ENCODE measurements at places on chromosomes 5 and 9.
A peak's percentile ranks its signal among the peaks of the same experiment; 100 is the strongest.

DNA sequence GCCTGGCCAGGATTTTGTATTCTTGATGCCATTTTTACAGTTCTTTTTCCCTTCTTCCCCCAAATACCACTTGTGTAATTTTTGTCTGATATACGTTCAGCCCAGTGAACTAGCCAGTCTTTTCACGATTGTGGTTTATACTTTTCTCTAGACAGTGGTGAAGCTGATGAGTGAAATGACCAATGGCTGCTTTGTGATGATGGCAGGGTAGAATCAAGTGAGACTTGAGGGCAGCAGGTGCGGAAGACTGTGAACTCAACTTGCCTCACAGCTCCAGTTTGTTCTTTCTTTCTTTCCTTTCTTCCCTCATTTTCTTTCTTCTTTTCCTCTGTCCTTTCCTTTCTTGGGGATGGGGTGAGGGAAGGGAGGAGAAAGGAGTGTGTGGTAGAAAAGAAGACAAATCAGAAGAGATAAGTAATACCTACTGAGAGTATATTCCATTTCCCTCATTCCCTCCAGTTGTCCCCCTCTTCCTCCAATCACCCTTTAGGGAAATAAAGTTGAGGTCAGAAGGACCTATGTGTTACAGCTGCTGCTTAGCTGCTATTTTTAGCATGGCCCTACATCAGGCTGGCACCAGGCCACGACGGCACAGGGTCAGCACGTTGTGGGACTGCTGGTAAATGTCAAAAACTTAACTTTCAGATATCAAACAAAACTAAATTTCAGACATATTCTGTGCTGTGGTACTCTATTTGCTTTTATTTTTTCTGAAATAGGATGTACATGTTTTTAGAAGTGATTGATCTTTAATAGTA is 12.3 kb downstream of the ZSWIM6 start:
- DNase-seq, result no peak

- no peak for DNase-seq
Observed at GRCh38 chr9:126806336-126806735, 1.5 kb downstream of the ZBTB43 start.

- DNase-seq, result no peak
Observed at GRCh38 chr5:149697001-149697400, 33.1 kb upstream of the PPARGC1B start.

- no peak for DNase-seq
Observed at GRCh38 chr9:92986176-92987119, 39.1 kb downstream of the FGD3 start.

- DNase-seq, result no peak
Observed at GRCh38 chr5:154829589-154830218, 20.7 kb downstream of the FAXDC2 start.

DNA sequence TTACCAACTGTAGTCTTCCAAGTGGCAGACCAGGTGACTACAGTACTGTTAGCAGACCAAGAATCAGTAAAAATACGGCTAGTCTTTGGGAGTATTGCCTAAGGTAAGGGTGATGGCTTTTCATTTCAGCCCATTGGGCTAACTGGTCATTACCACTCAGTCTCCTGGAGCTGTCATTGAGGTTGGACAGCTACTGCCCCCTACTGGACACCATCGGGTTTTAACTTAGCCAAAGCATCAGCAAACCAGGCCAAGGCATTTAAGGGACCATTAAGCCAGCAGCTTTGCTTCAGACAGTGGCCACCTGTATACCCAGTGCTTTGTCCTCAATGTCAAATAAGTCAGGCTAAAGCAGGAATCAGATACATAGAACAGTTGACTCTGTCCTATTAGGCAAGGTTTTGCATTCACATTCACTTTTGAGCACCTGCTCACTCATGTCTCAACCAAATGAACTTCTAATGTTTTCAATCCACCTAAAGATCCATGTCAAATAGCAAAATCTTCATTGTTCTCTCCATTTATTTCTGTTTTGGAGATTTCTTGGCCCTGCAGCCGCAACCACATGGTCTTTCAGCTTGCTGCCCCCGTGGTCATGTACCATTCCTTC is 117.2 kb downstream of the INVS start:
- peak; percentile 47 for DNase-seq

GRCh38 chr9:13279284-13280141 is at the start of gene MPDZ:
MPDZ (minus strand) TSS chr9:13279692; CDS start chr9:13250315, 29,377 bp downstream.
- peak; percentile 8 for DNase-seq

GRCh38 chr5:35129921-35130485 is 82.3 kb upstream of the AGXT2 start:
- DNase-seq, result no peak

- DNase-seq, result no peak
Observed at GRCh38 chr5:63286724-63287123, 675.5 kb downstream of the HTR1A start.

DNA sequence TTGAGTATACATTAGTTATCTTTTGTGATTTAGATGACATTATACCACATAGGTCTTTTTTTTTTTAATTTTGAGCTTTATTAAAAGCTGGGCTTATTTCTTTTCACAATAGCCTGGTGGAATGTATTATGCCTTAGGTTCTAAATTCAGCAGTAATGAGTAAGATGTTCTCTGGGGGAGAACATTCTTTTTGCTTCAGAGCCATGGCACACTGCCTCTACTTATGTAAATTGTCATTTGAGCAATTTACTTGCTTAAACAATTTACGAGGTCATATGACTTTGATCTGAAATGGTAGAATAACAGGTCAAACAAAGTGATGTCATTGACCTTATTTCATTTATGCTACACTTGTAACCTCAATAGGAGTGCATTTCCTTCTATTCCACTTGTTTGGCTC is 154.2 kb downstream of the FOCAD start:
- no peak for DNase-seq

DNA sequence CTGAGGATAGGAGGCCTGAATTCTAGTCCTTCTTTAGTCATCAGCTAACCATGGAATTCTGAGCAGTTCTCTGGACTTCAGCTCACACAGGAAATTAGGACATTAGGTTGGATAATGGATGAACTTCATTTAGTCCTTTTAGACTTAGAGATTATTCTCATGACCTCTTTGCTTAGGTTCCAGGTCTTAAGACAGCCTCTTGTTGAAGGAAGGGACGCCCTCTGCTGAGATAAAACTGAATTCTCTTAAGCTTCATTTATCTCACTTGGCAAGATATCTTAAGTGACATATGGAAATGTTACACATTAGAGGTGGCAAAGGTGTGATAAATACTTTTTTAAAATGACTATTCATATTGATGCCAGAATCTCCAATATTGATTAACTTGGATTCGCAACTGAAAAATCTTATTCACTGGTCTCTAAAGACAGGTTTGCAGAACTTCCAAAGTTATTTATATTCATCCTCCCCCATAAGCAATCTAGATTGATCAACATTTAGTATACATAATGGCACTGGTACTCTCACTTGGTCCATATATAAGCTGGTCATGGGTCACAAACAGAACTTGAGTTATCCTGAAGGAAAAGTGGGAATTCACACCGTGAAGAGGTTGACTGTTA is 16.9 kb upstream of the ZNF366 start:
- DNase-seq, result no peak

DNA sequence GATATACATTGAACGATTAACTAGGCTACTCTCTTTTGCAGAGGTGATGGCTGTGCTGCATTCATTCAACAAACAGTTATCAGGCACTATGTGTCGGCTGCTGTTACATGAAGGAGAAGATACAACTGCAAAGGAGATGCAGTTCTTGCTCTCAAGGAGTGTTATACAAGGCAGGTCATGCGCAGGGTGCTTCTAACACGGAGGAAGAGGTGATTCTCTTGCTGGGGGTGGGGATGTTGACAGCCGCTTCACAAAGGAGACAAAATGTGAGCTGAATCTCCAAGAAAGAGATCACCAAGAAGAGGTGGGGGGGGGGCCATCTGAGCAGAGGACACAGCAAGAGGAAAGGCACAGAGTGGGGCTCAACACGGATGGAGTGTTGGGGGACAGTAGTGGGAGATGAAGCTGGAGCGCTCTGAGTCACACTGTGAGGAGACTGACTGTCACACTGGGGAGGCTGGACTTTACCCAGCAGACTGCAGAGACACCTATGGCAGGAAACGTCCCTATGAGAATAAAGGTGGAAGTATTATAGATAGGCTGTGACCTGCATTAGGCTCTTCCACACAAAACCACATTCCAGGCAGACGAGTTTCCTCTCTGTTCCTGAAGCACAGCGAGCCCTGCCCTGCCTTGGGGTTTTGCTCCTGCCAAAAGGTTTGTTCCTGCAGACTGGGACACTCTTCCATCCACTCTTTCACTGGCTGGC is 20.9 kb downstream of the NDUFA8 start:
- no peak for DNase-seq

DNA sequence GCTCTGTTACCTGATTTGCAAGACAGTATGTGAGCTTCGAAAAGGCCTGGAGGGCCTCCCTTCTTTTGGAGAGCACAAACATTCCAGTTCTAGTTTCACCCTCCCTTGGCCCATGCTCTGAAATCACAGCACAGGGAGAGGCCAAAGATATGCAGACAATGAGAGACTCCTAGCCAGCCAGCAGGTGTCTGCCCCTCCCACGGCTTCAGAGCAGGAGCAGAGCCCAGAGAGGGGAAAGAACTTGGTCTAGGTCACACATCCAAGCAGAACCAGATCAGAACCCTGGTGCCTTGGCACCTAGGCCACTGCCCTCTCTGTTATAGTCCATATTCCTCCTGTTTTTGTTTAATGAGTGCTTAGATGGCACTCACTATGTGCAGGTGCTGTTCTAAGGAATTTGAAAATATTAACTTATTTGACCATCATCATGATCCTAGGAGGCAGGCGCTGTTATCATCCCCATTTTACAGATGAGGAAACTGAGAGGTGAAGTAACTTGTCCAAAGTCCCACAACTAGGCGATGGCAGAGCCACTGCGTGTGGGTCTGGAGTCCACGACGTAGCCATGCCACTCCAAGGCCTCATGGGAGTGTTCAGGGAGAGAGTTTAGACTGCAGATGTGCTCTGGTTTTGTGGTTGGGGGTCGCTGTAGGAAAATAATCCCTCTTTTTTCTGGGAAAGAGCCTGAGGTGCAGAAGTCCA is 27.2 kb downstream of the TMOD1 start:
- no peak for DNase-seq

- no peak for DNase-seq
Observed at GRCh38 chr5:95565280-95565920, 10.5 kb downstream of the ARSK start.

- no peak for DNase-seq
Observed at GRCh38 chr5:19058216-19058615, 929.8 kb downstream of the CDH18 start.

GRCh38 chr9:93183663-93184431 is at the start of gene WNK2:
WNK2 (plus strand) TSS chr9:93184139; CDS start chr9:93184930, 791 bp downstream.
- peak; percentile 88 for DNase-seq

GRCh38 chr5:176740131-176740701 is 70.1 kb upstream of the UNC5A start:
- DNase-seq, result no peak

GRCh38 chr5:172768573-172769341 is 2.2 kb downstream of the DUSP1 start:
- DNase-seq, result no peak

DNA sequence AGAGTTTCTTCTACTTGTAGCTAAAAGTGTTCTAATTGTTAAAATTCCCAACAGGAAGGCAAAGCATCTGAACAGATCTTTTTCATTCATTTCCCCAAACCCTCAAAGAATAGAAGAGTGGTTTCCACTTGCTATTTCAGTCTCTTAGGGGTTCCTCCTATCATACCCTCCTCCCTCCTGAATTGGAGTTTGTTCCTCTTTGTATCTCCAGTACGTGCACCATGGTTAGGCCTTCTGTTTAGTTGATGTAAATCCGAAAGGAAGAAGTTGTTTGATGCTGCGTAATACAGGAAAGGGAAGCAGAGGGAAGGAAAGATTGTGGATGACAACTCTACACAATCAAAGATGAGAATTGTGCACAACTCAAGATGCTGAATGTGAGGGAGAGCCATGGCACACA is 303.6 kb downstream of the PIK3R1 start:
- no peak for DNase-seq

- no peak for DNase-seq
Observed at GRCh38 chr5:160545832-160546231, 124.2 kb downstream of the PTTG1 start.

DNA sequence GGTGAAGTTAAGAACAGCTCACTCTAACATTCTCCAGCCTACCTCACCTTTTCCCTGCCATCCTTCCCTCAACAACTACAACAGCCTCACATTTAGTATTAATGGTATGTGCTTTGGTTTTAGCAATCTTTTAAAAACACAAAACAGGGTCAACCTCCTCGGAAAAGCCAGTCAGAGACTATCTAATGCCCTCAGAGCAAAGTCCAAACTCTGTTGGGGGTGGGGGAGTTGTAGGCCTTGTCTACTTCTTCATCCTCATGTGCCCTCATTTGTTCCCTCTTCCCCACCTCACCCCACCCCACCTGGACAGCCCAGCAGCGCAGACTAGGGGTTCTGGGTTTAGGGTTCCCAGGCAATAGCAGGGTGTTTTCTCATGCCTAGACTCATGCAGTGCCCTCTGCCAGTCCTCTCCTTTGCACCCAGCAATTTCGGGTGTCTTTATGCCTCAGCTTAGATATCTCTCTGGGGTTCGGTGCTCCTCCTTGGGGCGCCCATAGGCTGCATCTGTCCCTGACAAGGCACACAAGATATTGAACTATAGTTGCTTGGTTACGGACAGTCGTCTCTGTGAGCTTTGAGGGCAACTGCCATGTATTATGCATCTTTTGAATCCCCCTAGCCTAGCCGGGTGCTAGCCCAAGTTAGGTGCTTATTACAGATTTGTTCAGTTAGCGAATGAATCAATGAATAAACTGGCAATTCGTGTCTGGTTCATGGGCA is 762 bp upstream of the TCOF1 start:
- DNase-seq, result no peak

GRCh38 chr5:393846-394275 is 49.1 kb upstream of the EXOC3 start:
- peak; percentile 1 for DNase-seq

GRCh38 chr5:32510860-32511259 is 66.3 kb upstream of the ZFR start:
- DNase-seq, result no peak

DNA sequence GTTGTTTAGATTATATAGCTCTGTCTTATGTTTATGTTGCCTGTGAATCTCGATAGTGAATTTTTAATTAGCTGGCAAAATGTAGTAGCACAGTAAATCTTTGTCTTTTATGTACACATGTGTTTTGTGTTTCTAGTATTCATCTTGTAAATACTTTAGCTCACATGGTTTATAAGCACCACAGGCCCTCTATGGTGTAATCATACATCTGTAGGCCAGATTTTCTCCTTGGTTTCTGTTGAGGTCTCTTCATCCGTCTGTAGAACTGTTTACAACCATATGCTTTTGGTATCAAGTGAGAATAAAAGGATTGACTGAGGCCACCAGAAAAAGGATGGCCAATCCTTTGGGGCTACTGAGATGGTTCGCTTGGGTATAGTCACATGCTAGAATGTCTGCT is 45.0 kb downstream of the PRR16 start:
- DNase-seq, result no peak

Measured in germinal center (tissue), 1 donor.